ENCODE measurements at places on chromosomes 3 and 15. TPM values are rescaled to one million over a fixed set of nuclear protein-coding genes. Genes with fewer than 3 reads are reported as not detected.
A peak's percentile ranks its signal among the peaks of the same experiment; 100 is the strongest.

The OIP5 gene
- total RNA-seq: 5.7 TPM

The PLEKHO2 gene
- total RNA-seq: 2.7 TPM

The FHIT gene
- total RNA-seq: 18.7 TPM

The TMEM212 gene
- not detected for total RNA-seq

The COLQ gene
- 1.4 TPM for total RNA-seq

The MBNL1 gene
- 114 TPM for total RNA-seq

The VGLL3 gene
- total RNA-seq: 6.3 TPM

The GNAT1 gene
- not detected for total RNA-seq

The IL12A gene
- total RNA-seq: 1.3 TPM

The KNG1 gene
- not detected for total RNA-seq

The CACNA2D3 gene
- 1.5 TPM for total RNA-seq

GRCh38 chr3:114242947-114243346 is 5.6 kb upstream of the ZNF80 start:
- H3K36me3 ChIP-seq: no peaks in the 10 kb centered on the region
- H3K4me1 ChIP-seq: no peaks in the 10 kb centered on the region
- H3K27me3 ChIP-seq: peaks cover 11% of the 10 kb centered on the region
- H3K27ac ChIP-seq: no peak overlapping the region
- DNase-seq: no peak

GRCh38 chr3:61733876-61734275 is 172.5 kb downstream of the PTPRG start:
- H3K27me3 ChIP-seq: no peaks in the 10 kb centered on the region
- H3K36me3 ChIP-seq: peaks cover 12% of the 10 kb centered on the region
- no peak for DNase-seq
- H3K4me1 ChIP-seq: peaks cover 26% of the 10 kb centered on the region
- no peak overlapping the region for H3K4me3 ChIP-seq
- peak overlapping the region; percentile 53 for H3K27ac ChIP-seq

DNA sequence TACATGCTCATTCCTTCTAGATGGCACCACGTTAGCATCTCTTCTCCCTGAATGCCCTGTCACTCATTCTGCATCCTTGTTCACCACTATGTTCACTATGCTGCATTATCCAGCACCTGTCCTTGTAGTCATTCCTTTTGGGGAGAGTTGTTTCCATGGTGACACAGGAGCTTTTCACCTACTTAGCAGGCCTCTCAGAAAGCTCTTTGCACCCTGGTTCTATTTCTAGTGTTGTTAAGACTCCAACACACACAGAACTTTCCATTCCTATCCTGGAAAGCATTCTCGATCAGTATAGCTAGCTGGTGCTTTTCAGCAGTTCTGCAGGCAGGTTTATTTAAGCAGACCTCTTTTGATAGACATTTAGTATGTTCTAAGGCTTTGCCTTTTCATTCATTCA is 6.7 kb upstream of the RPL14 start:
- DNase-seq: no peak
- peaks cover 20% of the 10 kb centered on the region for H3K4me1 ChIP-seq
- H3K27ac ChIP-seq: no peak overlapping the region
- peaks cover 12% of the 10 kb centered on the region for H3K36me3 ChIP-seq
- no peak overlapping the region for H3K4me3 ChIP-seq

GRCh38 chr3:192253138-192253887 is 474.0 kb downstream of the FGF12 start:
- DNase-seq: no peak
- H3K27me3 ChIP-seq: peaks cover 94% of the 10 kb centered on the region
- no peaks in the 10 kb centered on the region for H3K4me1 ChIP-seq
- no peak overlapping the region for H3K4me3 ChIP-seq
- H3K36me3 ChIP-seq: no peaks in the 10 kb centered on the region

GRCh38 chr3:81249540-81250029 is 511.9 kb downstream of the GBE1 start:
- no peaks in the 10 kb centered on the region for H3K36me3 ChIP-seq
- H3K4me1 ChIP-seq: peaks cover 14% of the 10 kb centered on the region
- peak; percentile 43 for DNase-seq
- H3K27ac ChIP-seq: no peak overlapping the region
- peaks cover 27% of the 10 kb centered on the region for H3K27me3 ChIP-seq

GRCh38 chr3:186137051-186137685 is 28.3 kb upstream of the ETV5 start:
- H3K4me1 ChIP-seq: no peaks in the 10 kb centered on the region
- no peak overlapping the region for H3K4me3 ChIP-seq
- no peak overlapping the region for H3K27ac ChIP-seq
- no peak for DNase-seq
- H3K27me3 ChIP-seq: peaks cover 7% of the 10 kb centered on the region

- DNase-seq: no peak
- H3K27ac ChIP-seq: no peak overlapping the region
Observed at GRCh38 chr3:170598091-170598502, 12.2 kb upstream of the SLC7A14 start.

GRCh38 chr3:31622636-31623288 is 90.0 kb downstream of the STT3B start:
- no peaks in the 10 kb centered on the region for H3K27me3 ChIP-seq
- H3K27ac ChIP-seq: no peak overlapping the region
- H3K36me3 ChIP-seq: peaks cover 75% of the 10 kb centered on the region
- no peaks in the 10 kb centered on the region for H3K4me1 ChIP-seq

- H3K4me1 ChIP-seq: peaks cover 10% of the 10 kb centered on the region
- H3K4me3 ChIP-seq: no peak overlapping the region
- DNase-seq: no peak
- H3K36me3 ChIP-seq: peaks cover 7% of the 10 kb centered on the region
Observed at GRCh38 chr3:14405360-14406238, 3.2 kb downstream of the SLC6A6 start.

- DNase-seq: no peak
- peaks cover 13% of the 10 kb centered on the region for H3K4me1 ChIP-seq
- no peak overlapping the region for H3K27ac ChIP-seq
- H3K36me3 ChIP-seq: no peaks in the 10 kb centered on the region
- no peak overlapping the region for H3K4me3 ChIP-seq
Observed at GRCh38 chr3:55965776-55966175, 478.7 kb upstream of the WNT5A start.

DNA sequence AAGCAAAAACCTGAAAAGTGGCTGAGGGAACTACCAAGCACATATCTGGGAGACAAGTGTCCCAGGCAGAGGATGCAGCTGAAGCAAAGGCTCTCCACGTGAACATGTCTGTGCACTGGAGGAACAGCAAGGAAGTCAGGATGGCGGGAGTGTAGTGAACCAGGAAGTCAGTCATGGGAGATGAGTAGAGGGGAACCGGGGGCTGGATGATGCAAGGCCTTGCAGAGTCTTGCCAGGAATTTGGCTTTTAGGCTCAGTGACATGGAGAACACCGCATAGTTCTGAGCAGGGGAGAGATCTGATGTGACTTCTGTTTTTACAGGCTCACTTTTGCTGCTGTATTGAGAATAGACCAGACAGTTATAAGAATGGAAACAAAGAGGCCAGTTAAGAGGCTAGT is 19.0 kb downstream of the C2CD4A start:
- H3K4me3 ChIP-seq: no peak overlapping the region
- H3K27ac ChIP-seq: no peak overlapping the region
- peaks cover 19% of the 10 kb centered on the region for H3K4me1 ChIP-seq
- no peaks in the 10 kb centered on the region for H3K27me3 ChIP-seq
- no peak for DNase-seq

- H3K27me3 ChIP-seq: no peaks in the 10 kb centered on the region
- no peak for DNase-seq
- peaks cover 7% of the 10 kb centered on the region for H3K36me3 ChIP-seq
- H3K4me3 ChIP-seq: no peak overlapping the region
Observed at GRCh38 chr15:99438224-99438585, 127.6 kb upstream of the MEF2A start.

DNA sequence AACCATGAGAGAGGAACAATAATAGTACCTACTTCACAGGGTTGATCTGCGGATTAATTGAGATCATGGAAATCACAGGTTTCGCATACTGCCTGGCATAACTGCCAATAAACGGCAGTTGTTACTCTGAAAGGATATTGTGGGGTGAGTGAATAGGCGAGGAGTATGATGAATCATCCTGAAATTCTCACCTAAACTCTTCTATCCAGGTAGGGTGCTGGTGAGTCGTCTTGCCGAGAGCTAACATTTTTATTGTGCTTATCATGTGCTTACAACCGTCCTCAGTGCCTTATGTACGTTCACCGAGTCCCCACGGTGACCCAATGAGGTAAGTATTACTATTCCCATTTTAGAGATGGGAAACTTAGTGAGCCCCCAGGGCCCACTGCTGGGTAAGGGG is 52.4 kb upstream of the SRGAP3 start:
- H3K4me1 ChIP-seq: peaks cover 23% of the 10 kb centered on the region
- peak; percentile 51 for DNase-seq
- H3K27ac ChIP-seq: peak overlapping the region; percentile 4
- H3K27me3 ChIP-seq: no peaks in the 10 kb centered on the region
- H3K36me3 ChIP-seq: no peaks in the 10 kb centered on the region

- no peaks in the 10 kb centered on the region for H3K36me3 ChIP-seq
- H3K27me3 ChIP-seq: no peaks in the 10 kb centered on the region
- no peak overlapping the region for H3K27ac ChIP-seq
- DNase-seq: no peak
Observed at GRCh38 chr3:37200141-37200540, 25.8 kb upstream of the LRRFIP2 start.

DNA sequence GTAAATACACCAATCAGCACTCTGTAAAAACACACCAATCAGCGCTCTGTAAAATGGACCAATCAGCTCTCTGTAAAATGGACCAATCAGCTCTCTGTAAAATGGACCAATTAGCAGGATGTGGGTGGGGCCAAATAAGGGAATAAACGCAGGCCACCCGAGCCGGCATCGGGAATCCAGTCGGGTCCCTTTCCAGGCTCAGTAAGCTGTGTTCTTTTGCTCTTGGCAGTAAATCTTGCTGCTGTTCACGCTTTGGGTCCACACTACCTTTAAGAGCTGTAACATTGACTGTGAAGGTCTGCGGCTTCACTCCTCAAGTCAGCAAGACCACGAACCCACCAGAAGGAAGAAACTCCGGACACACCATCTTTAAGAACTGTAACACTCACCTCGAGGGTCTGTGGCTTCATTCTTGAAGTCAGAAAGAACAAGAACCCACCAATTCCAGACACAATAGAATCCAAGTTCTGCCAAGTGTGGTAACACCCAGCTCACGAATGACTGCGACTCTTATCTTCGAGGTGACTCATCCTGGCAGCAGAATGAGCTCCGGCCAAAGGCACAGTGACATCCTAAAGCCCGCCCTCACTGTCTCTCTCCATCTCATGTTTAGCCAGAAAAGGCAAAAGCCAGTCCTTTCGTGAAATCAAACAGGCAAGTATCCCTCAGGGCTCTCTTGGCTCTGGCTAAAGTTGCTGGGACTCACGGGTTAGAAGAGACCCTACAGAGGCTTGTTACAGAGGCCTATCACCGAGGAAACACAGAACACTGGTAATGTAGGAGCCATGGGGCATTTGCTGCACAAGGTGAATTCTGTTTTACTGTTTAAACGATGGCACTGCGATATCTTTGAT is 155.2 kb downstream of the FAM43A start:
- no peak overlapping the region for H3K27ac ChIP-seq
- H3K36me3 ChIP-seq: no peaks in the 10 kb centered on the region
- no peaks in the 10 kb centered on the region for H3K27me3 ChIP-seq
- H3K4me1 ChIP-seq: no peaks in the 10 kb centered on the region
- peak; percentile 43 for DNase-seq

DNA sequence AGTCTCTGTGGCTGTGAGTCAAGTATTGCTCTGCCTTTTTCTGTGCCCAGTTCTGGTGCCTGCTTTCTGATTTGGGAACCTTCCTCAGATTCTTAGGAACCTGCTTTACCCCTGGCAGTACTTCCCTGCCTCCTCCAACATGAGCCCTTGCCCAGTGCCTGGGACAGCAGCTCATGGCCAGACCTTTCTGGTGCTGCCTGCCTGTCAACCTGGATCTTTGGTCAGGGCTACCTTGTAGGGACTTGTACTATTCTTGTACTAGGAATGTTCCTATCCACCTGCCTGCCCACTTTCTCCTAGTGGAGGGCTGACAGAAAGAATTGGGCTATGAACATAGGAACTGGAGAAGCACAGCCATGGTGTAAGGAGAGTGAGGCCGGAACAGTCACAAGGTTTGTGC is 28.8 kb upstream of the EPHB1 start:
- DNase-seq: no peak
- H3K27ac ChIP-seq: no peak overlapping the region
- no peak overlapping the region for H3K4me3 ChIP-seq
- peaks cover 15% of the 10 kb centered on the region for H3K27me3 ChIP-seq

Data from MCF 10A (cell line).